EH (cell line): ENCODE measurements at places on chromosomes 2 and 18.

GRCh38 chr2:74201196-74201595 is 2.8 kb downstream of the MTHFD2 start:
- DNase-seq, result no peak

DNA sequence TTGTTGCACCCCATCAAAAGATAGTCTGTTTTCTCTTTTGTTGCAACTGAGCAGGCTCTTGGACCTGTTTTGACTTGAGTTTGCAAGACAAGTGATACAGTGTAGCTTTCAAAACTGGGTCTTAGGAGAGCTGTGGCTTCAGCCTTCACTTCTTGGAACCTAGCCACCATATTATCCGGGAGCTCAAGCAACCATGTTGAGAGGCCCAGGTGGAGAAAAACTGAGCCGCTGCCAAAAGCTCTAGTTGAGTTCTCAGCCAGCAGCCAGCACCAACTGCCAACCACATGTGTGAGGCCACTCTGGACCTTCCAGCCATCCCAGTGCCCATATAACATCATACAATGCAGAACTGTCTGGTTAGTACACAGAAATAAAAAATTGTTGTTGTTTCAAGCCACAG is 5.4 kb downstream of the CACNB4 start:
- no peak for DNase-seq

DNA sequence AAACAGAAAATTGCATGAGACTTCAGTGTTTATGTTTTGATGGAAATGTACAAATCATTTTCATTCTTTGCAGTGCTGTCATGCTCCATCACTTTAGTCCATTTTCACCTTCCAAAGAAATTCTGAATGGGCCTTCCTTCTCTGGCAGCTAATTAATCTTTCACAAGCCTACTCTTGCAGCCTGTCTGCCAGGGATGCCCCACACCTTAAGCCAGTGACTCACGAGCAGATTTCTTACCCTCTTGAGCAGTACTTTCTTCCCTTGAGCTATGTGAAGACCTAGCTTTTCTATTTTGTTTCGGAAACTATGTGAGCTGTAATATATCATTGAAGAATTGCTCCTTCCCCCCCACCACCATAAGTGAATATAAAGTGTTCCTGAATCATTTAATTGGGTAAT is 404.3 kb upstream of the VWC2L start:
- peak; percentile 15 for DNase-seq

GRCh38 chr2:23359631-23360567 is 25.1 kb upstream of the KLHL29 start:
- DNase-seq, result no peak

GRCh38 chr2:147760984-147761383 is 83.8 kb upstream of the ACVR2A start:
- peak; percentile 7 for DNase-seq

GRCh38 chr18:8084160-8084559 is 517.0 kb downstream of the PTPRM start:
- peak; percentile 66 for DNase-seq

DNA sequence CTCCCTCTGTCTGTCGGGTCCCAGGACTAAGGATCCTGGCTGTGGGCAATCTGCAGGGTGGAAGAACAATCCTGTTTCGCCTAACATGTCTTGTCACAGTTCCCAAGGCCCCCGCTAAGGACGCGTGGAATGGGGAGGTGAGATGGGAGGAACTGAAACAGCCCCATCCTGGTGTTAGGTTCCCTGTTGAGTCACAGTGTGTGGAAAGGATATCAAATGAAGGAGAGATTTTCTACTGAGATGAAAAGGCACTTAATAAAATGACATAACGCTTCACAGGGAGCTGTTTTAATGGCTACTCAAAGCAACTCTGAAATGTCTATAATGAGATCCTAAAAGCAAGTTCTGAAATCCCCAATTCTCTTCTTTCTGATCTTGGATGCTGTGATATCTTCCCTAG is 52.5 kb downstream of the RAB31 start:
- no peak for DNase-seq

DNA sequence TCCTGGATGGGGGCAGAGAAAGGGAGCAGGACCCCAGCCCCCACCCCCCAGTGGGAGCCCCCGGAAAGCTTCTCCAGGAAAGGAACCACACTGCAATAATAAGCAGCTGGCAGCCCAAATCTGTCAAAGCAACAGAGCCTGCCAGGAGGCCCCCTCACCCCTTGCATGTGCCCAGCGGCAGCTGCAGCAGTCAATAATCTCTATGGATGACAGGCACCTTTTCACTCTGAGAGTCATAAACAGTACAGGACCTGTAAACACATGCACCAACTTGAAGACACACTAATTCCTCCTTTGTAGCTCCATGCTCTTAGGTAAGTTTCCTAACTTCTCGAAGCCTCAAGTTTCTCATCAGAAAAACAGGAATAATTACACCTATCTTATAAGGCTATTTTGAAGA is 26.2 kb upstream of the KDM3A start:
- no peak for DNase-seq

- DNase-seq, result no peak
Measured at GRCh38 chr18:79597831-79598632, 81.6 kb upstream of the CTDP1 start.

DNA sequence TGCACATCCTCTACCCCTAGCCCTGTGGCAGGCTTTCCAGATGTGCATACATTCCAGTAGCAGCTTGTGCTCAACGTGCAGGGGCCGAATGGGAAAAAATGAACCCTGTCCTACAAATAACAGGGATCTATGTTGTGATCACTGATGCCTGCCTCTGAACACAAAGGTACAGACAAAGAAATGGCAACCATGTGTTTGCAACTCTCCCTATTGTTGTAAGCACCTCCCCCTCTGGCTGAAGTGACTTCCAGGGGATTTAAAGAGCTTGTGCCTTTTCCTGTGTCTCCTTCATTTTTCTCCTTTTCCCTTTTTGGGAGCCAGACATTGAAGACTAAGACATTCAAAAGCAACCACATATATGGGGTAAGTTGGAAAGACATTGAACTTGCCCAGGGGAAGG is 21.6 kb downstream of the ARHGAP25 start:
- no peak for DNase-seq

GRCh38 chr18:63848159-63848558 is 39.3 kb upstream of the SERPINB2 start:
- DNase-seq, result peak; percentile 75

DNA sequence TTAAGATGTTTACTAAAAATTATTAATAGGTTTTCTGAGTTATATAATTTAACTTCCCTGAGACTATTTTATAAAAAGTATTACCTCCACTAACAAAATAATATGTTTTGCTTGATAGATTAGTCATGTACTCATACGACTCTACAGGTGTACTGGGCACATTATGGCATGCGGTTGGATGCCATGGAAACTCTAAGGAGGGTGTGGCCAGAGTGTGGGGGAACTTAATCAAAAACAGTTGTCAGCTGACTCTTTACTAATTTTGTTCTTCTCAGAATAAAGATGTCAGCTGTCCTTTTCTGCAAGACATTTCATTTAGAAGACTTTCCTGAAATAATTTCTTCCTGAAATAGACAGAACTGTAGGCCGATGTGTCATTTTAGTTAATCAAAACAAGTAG is 228.3 kb upstream of the SIX3 start:
- DNase-seq, result no peak

DNA sequence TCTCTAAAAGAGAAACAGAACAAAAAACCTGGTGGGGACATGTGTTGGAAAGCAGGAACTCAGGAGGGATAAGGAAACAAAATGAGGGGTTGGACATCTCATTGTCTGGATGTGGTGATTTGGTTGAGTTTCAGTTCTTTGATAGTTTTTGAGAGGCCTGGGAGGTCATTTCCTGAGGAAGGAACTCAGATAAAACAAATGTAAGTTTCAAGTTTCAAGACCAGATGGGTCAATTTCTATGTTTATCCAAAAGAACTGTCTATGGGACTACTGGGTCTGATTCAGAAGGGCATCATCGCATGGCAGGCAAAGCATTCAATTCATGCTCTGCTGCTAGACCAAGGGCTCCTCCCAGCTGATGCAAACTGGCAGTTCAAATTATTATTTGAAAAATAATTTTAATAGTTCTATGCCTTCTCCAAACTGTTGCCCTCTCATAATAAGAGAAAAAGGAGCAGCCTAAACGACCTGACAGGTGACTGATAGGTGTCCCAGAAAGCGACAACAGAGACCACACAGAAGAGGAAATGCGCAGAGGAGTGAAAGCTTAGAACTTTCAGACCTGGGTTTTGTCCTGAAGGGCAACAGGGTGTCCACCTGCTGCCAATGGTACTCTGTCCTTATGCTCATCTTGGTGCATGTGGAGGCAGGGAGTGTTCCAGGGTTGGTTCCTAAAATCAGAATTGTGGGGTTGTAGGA is 39.3 kb upstream of the SH3RF3 start:
- DNase-seq, result peak; percentile 13

- DNase-seq, result peak; percentile 37
Measured at GRCh38 chr2:172445851-172446250, 18.5 kb downstream of the ITGA6 start.

- no peak for DNase-seq
Measured at GRCh38 chr2:78202366-78202765, 680.2 kb upstream of the LRRTM4 start.
